SIG-M5 (cell line): ENCODE measurements at places on chromosomes 3 and 15.

DNA sequence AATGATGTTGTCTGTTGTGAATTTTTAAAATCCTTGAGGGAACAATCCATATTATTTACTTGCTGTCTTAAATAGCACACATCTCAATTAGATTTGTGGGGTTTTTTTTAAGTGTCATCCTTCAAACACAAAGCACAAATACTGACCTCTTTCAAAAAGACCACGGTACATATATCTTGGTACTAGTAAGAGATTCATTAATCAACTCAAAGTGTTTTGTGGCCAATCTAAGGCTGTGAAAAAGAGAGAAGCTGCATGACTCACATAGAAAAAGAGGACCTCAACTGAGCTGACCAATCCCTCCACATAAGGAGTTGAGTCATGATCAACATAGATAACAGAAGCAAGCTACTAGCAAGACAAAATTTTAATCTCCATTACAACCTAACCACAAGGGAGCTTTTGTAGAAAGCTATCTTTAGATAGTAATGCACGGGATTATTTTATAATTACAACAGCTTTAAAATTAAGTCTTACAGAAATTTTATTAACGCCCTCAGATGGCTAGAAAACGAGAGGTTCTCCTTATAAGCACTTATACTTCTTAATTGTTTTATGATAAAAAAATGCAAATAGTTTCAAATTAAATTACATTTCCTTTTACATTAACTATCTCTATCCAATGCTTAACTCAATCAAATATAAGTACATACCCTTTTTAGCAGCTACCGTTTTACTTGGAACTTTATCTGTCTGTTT is 60.5 kb downstream of the TOP2B start:
- peak; percentile 67 for DNase-seq

GRCh38 chr3:141275511-141275910 is 43.9 kb downstream of the PXYLP1 start:
- no peak for DNase-seq

- no peak for DNase-seq
Observed at GRCh38 chr3:151580591-151580990, 119.7 kb upstream of the IGSF10 start.

DNA sequence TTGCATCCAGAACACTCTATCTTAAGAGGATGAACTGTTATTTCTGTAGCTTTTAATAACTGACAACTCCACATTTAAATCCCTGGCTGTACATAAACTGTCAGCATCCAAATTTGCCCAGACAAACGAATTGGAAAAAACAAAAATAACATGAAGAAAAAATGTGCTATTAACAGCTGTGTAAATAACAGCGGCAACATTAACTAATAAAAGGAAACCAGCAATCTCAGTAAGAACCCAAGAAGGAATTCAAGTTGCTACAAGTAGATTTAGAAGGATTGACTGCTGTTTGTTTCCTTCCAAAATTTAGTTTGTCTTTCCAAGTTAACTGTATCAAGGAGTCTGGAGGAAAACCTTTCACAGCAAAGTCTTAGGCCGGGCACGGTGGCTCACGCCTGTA is 550.6 kb upstream of the MDFIC2 start:
- no peak for DNase-seq
